ENCODE measurements at places on chromosomes 6 and 20. TPM values are rescaled to one million over a fixed set of nuclear protein-coding genes. Genes with fewer than 3 reads are reported as not detected.

DNA sequence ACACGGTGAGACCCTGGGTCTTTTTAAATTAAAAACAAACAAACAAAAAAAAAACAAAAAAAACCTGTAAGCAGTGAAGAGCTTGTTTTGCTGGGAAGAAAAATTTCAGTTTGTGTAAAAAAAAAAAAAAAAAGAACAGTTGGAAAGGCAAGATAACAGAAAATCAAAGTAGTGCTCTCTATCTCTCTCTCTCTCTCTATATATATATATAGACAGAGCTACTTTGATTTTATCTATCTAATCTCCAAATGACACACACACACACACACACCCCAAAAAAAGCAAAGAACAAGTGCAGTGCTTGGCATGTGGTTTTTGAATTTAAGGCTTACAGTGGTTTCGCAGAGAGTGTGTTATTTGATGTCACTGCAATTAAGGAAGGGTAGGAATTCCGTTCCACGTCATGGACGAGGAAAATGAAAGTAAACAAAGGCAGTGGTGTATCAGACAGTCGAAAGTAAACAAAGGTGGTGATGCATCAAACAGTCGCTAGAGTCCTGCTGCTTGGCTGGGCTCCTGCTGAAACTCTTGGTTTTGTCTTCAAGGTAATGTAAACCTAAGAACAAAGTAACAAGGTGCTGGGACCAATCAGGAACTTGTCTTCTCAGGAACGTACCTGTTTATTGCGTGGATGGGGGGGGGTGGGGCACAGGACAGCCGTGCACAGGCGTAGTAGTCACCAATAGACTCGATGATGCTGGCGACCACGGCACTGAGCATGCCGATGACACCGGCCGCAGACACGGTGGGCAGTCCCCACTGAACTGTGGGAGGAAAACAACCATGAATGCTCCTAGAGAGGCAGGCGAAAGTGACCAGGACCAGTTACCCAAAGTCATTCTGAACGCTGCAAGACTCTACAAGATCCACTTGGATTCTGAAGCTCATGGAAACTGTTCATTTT is 131.8 kb downstream of the SLC23A2 start:
- DNase-seq = no peak

Gene THBS2
- not detected for total RNA-seq

GRCh38 chr20:34216382-34216742 is 24.9 kb upstream of the ASIP start:
- no peak for DNase-seq

DNA sequence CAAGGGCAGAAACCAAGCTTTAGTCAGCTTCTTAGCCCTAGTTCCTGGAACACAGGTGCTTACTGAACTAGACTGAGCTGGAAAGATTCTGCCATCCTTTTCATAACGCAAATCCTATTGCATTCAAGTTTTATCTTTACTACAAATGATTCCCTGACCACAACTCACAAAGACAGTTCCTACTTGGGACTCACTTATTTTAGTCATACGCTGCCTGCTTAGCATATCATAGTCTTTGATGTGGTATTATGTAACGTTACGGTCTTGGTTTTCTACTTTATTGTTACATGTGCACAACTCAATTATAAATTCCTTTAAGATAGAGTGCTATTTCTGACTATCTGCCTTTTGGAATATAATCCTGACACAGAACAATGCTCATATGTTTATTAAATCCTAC is 59.1 kb downstream of the BLOC1S5 start:
- no peak for DNase-seq

Gene BANF2
- total RNA-seq = not detected

Gene VSTM2L
- total RNA-seq = not detected

GRCh38 chr6:25064006-25064405 is 128.2 kb upstream of the RIPOR2 start:
- DNase-seq = no peak

- no peak for DNase-seq
Measured at GRCh38 chr6:128112494-128112893, 211.6 kb upstream of the THEMIS start.

GRCh38 chr6:96836631-96837080 is 621 bp downstream of the GPR63 start:
- DNase-seq = no peak

DNA sequence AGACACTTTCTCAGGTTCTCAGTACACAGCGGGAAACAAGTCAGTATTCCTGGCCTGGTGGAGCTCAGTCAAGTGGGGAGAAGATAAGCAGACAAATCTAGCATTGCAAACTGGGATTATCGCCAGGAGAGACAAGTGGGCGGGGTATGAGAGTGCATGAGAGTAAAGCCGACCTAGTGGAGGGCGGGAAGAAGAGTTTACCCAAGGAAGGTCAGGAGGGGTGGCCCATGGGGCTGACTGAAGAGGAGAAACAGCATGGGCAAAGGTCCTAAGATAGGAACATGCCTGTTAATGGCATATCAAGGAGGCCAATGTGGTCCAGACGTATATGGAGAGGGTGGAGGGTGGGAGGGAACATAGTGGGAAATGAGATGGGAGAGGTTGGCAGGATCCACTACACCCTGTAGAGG is 12.4 kb upstream of the CSNK2A1 start:
- no peak for DNase-seq

Gene PTPRT
- not detected for total RNA-seq

DNA sequence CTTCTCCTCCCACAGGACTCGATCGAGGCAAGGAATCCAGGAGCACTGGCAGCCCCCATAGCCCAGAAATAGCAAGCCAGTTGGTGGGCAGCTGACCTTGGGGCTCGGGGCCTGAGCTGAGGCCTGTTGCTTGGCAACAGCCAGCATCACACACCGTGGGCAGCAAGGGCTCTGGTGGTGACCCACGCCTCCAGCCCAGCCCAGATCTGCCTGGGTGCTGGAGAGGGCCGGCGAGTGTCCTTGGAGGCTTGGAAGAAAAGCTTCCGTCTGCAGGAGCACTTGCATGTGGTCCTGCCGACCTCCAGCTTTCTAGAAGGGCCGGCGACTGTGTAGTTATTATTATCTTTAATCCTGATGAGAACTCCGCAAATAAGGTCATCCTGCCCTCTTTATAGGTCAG is 67.3 kb downstream of the STK35 start:
- no peak for DNase-seq

DNA sequence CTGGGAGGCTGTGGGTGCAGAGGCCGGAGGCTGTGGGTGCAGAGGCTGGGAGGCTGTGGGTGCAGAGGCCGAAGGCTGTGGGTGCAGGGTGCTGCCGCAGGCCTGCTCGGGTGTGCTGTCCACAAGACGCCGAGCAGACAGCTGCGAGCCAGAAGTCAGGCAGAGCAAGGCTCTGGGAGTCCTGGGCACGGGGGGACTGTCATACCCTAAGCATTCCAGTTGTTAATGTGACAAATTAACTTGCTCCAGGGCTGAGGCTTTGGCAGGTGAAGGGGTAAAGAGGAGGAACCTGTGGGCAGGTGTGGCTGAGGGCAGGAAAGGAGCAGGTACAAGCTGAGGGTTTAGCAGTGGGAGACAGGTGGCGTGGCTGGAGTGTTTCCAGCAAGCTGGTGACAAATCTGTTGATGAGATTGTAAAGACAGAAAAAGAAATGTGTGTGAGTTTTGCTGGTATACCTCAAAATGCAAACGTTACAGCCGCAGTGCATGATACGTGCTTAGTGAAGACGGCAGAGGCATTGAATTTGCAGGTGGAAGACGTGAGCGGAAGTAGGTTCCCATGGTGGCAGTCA is 14.2 kb upstream of the ADRM1 start:
- DNase-seq = no peak

Gene SNAP91
- total RNA-seq = not detected

DNA sequence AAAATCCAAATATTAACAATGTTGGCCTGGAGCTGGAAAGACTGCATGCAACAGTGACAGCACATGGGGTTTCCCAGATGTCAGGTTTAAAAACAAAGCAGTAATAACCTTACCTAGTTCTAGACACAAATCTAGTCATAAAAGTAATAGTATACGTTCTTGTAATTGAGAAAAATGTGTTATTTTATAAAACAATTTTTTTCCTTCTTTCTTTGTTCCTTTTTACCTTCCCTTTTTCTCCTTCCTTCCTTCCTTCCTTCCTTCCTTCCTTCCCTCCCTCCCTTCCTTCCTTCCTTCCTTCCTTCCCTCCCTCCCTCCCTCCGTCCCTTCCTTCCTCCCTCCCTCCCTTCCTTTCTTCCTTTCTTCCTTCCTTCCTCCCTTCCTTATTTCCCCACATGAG is 242.7 kb upstream of the PDE10A start:
- no peak for DNase-seq

Gene ACSS1
- 18.9 TPM for total RNA-seq

- DNase-seq = no peak
Measured at GRCh38 chr6:6362056-6362840, 41.8 kb upstream of the F13A1 start.

DNA sequence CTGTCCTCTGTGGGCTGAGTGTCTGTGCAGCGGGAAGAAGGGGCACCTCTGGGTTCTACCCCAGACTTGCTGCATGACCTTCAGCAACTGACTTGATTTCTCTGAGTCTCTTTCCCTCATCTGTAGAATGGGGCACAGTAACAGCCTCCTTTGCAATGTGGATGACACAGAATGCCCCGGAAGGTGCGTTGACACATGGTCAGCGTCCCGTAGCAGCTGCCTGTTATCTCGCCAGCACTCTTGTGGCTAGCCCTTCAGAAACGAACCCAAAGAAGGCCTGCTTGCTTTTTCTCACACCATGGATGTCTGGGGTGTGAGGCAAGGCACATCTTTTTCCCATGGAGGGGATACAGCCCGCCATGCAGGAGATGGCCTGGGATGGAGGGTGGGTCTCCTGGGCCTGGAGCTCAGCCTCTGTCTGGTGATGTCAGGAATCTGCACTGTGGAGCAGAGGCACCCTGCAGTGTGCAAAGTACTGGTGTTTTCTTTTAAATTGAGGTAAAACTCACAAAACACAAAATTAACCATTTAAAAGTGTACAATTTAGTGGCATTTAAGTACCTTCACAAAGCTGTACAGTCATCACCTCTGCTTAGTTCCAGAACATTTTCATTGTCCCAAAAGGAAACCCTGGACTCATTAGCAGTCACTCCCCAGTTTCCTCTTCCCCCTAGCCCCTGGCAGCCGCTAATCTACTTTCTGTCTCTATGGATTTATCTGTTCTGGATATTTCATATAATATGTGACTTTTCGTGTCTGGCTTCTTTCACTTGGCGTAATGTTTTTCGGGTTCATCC is 59.8 kb upstream of the FAM83D start:
- DNase-seq = no peak

GRCh38 chr6:46315589-46315988 is 144.8 kb upstream of the ENPP5 start:
- DNase-seq = no peak

DNA sequence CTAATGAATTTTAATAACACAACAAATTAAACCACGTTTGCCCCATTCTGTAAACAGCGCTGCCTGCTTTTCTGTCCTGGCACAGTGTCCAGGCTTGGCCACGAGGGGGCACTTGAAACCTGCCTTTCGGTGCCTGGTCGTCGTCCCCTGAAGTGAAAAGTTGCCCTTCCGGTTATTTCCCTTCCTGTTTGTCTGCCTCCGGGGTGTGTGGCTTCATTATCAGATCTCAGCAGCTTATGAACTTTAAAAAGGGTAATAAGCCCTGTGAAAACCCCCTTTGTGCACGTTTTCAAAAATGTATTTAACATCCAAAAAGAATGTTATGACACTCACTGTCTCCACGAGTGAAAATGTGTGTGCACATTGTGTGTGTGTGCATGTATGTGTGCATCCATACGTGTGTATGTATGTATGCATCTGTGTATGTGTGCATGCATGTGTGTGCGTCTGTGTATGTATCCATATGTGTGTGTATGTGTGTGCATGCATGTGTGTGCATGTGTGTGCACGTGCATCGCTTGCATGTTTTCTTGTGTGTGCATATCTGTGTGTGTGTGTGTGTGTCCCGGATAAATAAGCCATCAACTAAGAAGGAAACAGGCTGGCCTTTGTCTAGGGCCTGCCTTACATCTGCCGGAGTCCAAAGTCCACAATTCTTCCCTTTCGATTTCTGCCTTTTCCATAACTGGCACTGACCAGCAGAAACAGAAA is 358.4 kb downstream of the THBS2 start:
- DNase-seq = peak; percentile 73

Gene TULP4
- total RNA-seq = 66.1 TPM

- DNase-seq = no peak
Measured at GRCh38 chr20:10550204-10551118, 115.4 kb downstream of the SLX4IP start.
